ENCODE measurements at places on chromosomes 1 and 21.

DNA sequence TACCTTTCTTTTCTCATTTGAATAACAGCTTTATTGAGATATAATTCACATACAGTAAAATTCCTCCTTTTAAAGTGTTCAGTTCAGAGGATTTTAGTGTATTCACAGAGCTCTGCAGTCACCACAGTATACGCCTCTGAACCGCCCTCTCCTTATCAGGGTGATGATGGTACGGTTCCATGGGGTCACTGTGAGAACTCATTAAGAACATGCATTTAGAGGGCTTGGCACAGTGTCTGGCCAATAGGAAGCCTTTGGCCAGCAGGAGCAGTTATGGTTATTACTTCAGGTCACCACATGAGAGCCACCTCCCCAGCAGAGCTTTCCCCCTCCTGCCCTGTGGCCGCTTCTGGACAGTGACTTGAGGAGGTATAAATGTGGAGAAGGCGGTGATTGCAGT lies 27.3 kb downstream of the KCNQ4 start:
- no peak for DNase-seq

DNA sequence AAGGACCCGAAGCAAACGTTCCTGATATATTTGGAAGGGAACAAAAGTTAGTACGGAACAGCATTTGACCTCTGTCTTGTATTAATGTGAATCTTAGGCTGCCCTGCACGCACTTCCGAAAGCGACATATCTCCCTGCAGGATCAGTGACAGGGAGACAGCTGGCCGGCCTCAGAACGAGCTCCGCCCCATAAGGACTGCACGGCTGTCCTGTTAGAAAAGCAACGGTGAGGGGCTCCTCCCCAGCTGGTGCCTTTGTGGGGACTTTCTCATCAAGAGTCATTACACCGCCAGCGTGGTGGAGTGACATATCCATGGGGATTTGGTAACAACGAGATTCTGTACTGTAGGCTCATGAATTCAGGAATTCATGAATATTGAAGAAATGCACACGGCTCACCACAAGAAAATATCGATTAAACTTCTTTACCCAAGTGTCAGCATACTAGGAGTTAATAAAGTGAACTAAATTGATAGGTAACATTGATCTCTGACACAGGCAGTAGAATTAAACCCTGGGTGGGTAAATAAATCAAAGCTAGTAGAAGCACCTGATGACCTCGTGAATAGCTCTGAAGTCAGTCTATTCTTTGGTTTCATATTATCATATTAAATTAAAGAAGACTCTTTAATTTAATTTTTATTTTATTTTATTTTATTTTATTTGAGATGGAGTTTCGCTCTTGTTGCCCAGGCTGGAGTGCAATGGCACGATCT lies 8.1 kb upstream of the GREM2 start:
- no peak for DNase-seq

- DNase-seq: no peak
Measured at GRCh38 chr1:200895801-200896530, 1.3 kb downstream of the INAVA start.

- no peak for DNase-seq
Measured at GRCh38 chr1:234621657-234622335, 11.8 kb upstream of the IRF2BP2 start.

GRCh38 chr1:30409476-30410152 lies 313.8 kb downstream of the MATN1 start:
- DNase-seq: no peak

GRCh38 chr1:214565310-214565709 lies 13.9 kb upstream of the PTPN14 start:
- no peak for DNase-seq

DNA sequence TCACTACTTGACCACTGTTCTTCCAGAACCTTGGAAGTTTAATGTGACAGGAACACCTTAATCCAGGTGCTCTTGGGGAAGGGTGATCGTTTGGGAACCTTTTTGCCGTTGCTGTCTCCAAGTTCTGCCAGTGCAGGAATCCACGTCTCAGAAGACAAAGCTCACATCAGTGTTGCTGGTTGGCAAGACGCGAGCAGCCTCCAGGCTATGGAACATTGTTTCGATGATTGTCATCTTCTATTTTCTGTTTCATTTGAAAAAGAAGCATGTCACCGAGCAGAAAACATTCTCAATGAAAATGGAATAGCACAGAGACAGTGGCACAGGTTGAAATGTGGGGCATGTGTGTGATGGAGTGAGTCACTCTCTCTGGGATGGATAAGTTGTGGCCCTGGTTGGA lies 11.7 kb downstream of the STUM start:
- DNase-seq: no peak

DNA sequence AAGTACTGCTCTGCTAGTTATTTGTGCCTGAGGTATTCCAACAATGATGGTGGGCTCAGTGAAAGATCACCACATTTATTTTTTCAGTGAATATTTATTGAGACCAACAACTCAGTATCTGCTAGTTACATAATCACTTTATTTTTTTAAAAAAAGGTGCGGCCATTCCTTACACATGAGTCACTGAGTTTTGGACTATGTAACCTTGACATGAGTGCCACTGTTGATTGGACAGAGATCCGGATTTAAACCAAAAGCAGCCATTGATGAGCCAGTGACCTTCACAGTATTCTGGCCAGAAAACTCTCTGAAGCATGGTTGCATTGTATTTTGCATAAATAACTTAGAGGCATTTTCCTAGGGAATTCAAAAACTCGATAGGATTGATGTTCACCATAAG lies 79.5 kb downstream of the NUF2 start:
- no peak for DNase-seq

GRCh38 chr1:59504276-59504675 lies 207.4 kb downstream of the FGGY start:
- no peak for DNase-seq

DNA sequence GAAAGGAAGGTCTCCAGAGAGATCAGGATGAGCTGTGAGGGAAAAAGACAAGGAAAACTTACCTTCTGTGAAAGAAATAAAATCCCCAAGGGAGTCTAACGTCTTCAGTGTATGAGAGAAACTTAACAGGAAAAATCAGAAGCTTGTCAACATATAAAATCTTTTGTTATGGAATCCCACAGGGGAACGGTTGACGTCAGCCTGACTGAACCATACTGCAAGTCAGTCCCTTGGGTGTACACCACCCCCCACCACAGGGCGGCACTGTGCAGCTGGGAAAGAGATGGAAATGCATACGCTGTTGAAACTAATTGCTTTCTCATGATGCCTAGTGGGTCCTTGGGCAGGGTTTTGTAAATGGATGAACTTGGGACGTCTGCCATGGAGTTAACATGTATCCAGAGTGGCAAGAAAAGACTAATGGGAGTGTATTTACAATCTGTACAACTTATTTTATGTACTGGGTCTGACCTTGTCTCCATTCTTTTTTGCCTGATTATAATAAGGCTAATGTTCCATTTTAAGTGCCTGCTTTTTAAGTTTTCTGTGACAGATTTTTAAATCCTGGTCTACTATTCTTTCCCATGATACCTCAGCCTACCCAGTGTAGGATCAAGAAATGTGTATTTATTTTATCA lies 22.7 kb downstream of the UTP25 start:
- peak; percentile 19 for DNase-seq
